ENCODE measurements at places on chromosomes 3 and 15. TPM values are rescaled to one million over a fixed set of nuclear protein-coding genes. Genes with fewer than 3 reads are reported as not detected.
A peak's percentile ranks its signal among the peaks of the same experiment; 100 is the strongest.

Gene CTXN2
- not detected for total RNA-seq

Gene MEGF11
- not detected for total RNA-seq

DNA sequence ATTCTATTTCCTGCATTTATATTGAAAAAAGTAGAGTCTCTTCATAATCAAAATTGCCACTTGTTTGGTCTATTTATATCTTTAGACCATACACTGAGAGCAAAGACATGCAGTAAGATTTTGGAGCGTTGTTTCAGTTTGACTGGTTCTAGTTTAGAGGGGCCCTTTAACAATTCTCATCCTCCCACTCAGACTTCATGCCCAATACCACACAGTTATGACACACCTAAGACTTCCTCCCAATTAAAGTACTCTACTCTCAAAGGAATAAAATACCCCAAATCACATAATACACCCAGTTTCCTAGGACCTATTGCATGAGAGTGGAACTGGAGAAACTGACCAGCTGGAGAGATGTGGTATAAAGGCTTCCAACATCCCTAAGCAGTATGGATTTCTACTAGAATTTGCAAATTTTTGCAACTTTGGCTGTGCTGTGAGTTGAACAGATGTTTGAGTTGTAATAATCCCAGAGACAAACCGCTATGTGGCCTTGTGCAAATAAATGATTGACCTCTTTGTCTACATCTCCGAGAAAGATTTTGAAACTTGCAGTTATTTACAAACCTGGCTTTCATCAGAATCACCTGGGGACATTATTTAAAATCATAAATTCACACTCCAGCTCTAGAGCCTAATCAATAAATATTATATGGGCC is 170.0 kb upstream of the ROBO2 start:
- H3K4me3 ChIP-seq: no peak overlapping the region
- H3K36me3 ChIP-seq: no peaks in the 10 kb centered on the region
- DNase-seq: peak; percentile 23
- H3K27me3 ChIP-seq: no peaks in the 10 kb centered on the region
- no peaks in the 10 kb centered on the region for H3K4me1 ChIP-seq

Gene CILP
- total RNA-seq: under 0.01 TPM

- no peak overlapping the region for H3K27ac ChIP-seq
- no peak overlapping the region for H3K4me3 ChIP-seq
- H3K36me3 ChIP-seq: no peaks in the 10 kb centered on the region
- no peaks in the 10 kb centered on the region for H3K4me1 ChIP-seq
Measured at GRCh38 chr3:155332716-155333115, 39.2 kb upstream of the STRIT1 start.

Gene AP3B2
- 0.36 TPM for total RNA-seq

GRCh38 chr15:81497238-81497637 is 123.2 kb upstream of the TMC3 start:
- peaks cover 1% of the 10 kb centered on the region for H3K4me1 ChIP-seq
- no peaks in the 10 kb centered on the region for H3K36me3 ChIP-seq
- H3K4me3 ChIP-seq: no peak overlapping the region
- H3K27ac ChIP-seq: no peak overlapping the region
- H3K27me3 ChIP-seq: no peaks in the 10 kb centered on the region
- no peak for DNase-seq

- H3K36me3 ChIP-seq: no peaks in the 10 kb centered on the region
- no peak overlapping the region for H3K4me3 ChIP-seq
- H3K27me3 ChIP-seq: no peaks in the 10 kb centered on the region
- peaks cover 7% of the 10 kb centered on the region for H3K4me1 ChIP-seq
- DNase-seq: no peak
Measured at GRCh38 chr3:66490214-66490613, 10.6 kb downstream of the LRIG1 start.

- H3K27ac ChIP-seq: no peak overlapping the region
- DNase-seq: no peak
- no peaks in the 10 kb centered on the region for H3K27me3 ChIP-seq
Measured at GRCh38 chr3:144774897-144775296, 803.3 kb downstream of the DIPK2A start.

DNA sequence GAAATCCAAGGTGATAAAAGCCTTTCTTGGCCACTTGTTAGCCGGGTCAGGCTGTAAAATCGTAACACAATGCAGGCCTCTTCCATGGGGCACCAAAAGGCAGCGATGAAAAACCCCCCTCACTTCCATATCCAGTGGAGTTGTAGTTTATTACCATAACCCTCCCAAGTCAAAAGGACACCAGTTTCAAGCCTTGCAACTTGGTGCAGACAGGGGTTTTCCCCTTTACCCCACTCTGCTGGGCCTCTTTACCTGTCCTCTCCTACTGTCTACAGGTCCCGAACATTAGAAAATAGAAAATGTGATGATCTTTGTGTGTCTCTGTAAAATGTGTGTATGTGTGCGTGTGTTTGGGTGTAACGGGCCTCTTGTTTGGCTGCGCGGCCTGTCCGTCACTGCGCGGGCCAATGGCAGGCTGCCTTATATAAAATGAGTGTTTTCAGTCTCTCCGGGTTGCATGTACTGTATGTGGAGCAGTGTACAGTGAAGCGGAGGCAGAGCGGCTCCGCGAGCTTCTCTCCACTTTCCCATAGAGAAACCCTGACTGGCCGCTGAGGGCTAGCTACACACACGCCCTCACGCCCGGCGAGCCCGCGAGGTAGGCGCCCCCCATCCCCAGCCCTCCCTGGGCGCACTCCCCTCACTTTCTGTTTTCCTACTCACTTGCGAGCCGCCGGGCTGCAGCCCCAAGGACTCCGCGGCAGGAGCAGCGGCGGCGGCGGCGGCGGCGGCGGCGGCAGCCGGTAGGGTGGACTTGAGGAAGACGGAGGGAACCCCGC is at the start of gene BBX:
BBX (plus strand) TSS at position 453 of the 779 bp plus-strand sequence. CDS start 187,499 bp downstream, outside the sequence.
- DNase-seq: peak; percentile 96
- peak within 1 kb of the TSS; percentile 75 for H3K27ac ChIP-seq
- peak within 1 kb of the TSS; percentile 80 for H3K4me3 ChIP-seq

Gene ZNF620
- 1.1 TPM for total RNA-seq

GRCh38 chr3:152019508-152019907 is 146.1 kb downstream of the SUCNR1 start:
- no peaks in the 10 kb centered on the region for H3K36me3 ChIP-seq
- H3K27ac ChIP-seq: no peak overlapping the region
- H3K4me3 ChIP-seq: no peak overlapping the region
- peaks cover 17% of the 10 kb centered on the region for H3K4me1 ChIP-seq

Gene PSMD2
- 301 TPM for total RNA-seq

- peaks cover 24% of the 10 kb centered on the region for H3K4me1 ChIP-seq
- H3K4me3 ChIP-seq: no peak overlapping the region
- no peak overlapping the region for H3K27ac ChIP-seq
- DNase-seq: no peak
- H3K36me3 ChIP-seq: peaks cover 56% of the 10 kb centered on the region
Measured at GRCh38 chr3:111939873-111940272, 39.0 kb upstream of the ABHD10 start.

- H3K27me3 ChIP-seq: no peaks in the 10 kb centered on the region
- H3K4me3 ChIP-seq: no peak overlapping the region
- H3K36me3 ChIP-seq: no peaks in the 10 kb centered on the region
- H3K4me1 ChIP-seq: no peaks in the 10 kb centered on the region
Measured at GRCh38 chr15:20344601-20345400, 196.8 kb downstream of the GOLGA6L6 start.

DNA sequence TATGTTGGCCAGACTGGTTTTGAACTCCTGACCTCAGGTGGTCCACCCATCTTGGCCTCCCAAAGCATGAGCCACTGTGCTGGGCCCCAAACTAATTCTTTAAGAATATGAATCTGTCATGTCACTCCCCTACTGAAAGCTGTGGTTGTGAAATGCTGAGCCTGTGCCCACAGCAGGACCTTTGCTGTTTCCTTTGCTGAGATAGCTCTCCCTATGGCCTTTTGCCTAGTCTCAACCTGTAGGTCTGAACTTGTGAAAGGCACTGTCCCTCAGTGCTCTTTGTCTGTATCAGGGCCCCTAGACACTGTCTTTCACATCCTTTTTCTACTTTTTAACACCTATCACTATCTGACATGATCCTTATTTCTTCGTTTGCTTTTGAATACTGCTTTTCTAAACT is 62.7 kb upstream of the CCR4 start:
- no peak overlapping the region for H3K4me3 ChIP-seq
- H3K27me3 ChIP-seq: peaks cover 34% of the 10 kb centered on the region
- no peaks in the 10 kb centered on the region for H3K36me3 ChIP-seq
- H3K27ac ChIP-seq: no peak overlapping the region

- no peaks in the 10 kb centered on the region for H3K36me3 ChIP-seq
- no peaks in the 10 kb centered on the region for H3K27me3 ChIP-seq
- no peak overlapping the region for H3K4me3 ChIP-seq
- peaks cover 18% of the 10 kb centered on the region for H3K4me1 ChIP-seq
- DNase-seq: no peak
Measured at GRCh38 chr3:55508335-55508734, 21.2 kb upstream of the WNT5A start.

Gene COPS2
- 101 TPM for total RNA-seq

GRCh38 chr15:38627689-38628277 is 63.2 kb upstream of the RASGRP1 start:
- H3K27me3 ChIP-seq: peaks cover 37% of the 10 kb centered on the region
- H3K4me3 ChIP-seq: no peak overlapping the region
- no peaks in the 10 kb centered on the region for H3K4me1 ChIP-seq
- no peak for DNase-seq
- H3K36me3 ChIP-seq: no peaks in the 10 kb centered on the region

GRCh38 chr3:118884748-118885206 is 149.9 kb downstream of the IGSF11 start:
- no peak overlapping the region for H3K4me3 ChIP-seq
- no peaks in the 10 kb centered on the region for H3K36me3 ChIP-seq
- H3K4me1 ChIP-seq: no peaks in the 10 kb centered on the region
- H3K27ac ChIP-seq: no peak overlapping the region
- peak; percentile 76 for DNase-seq

Data from osteoblast (primary cell).